ENCODE measurements at places on chromosomes 11 and 22.

- DNase-seq: no peak
These were observed 8.3 kb downstream of the SSH3 start for GRCh38 chr11:67311556-67312082.

DNA sequence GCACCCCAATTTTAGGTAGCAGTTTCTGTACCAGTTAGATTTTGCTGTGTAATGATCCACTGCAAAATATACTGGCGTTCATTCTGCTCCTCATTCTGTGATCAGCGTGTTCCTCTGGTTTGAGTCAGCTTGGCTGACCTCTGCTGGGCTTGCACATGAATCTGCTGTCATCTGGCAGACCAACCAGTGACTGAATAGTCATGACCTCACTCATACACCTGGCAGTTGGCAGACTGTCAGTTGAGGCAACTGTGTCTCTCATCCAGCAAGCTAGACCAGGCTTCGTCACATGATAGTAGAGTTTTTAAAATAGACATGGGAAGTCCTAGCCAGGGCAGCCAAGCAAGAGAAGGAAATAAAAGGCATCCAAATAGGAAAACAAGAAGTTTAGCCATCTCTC, 316.3 kb upstream of the LARGE1 start:
- no peak for DNase-seq

DNA sequence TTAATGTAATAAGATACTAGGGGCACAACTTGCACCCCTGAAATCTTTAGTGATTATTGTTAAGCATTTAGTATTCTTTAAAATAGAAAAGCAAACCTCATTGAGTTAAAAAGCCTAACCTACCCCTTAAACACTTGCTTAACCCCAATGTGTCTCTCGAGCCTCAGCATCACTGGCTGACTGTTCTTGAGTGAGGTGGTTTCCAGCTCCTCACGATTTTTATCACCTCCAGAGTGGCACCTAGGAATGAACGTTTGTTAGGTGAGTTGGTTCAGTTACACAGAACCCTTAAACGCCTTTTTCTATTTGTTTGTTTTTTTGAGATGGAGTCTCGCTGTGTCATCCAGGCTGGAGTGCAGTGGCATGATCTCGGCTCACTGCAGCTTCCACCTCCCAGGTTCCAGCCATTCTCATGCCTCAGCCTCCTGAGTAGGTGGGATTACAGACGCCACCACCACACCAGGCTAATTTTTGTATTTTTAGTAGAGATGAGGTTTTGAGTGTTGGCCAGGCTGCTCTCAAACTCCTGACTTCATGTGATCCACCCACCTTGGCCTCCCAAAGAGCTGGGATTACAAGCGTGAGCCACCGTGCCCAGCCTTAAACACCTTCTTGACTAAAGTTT, 13.7 kb downstream of the YWHAH start:
- DNase-seq: no peak

GRCh38 chr11:108915666-108916065, 250.8 kb downstream of the DDX10 start:
- no peak for DNase-seq

DNA sequence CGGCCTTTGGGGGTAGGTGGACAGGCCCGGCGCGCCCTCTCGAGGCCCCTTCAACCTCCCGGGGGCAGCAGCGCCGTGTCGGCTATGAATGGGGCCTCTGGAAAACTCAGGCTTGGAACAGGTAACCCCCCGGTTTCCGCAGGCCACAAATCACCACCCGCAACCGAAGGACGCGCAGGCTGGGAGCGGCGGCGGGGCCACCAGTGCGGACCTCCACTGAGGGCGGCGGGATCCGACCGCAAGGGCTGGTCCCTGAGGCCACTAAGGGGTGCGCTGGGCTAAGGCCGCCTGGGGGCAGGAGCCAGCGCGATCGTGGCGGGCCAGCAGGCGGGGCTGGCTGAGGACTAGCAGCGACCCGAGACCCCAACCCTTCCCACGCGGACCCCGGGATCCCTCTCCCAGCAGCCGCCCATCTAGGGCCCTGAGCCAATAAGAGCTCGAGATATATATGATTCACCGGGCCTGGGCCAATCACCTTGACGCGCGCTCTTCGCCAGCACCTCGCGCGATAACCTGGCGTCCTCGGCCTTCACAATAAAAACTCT, 609 bp upstream of the ATF4 start:
- DNase-seq: peak; percentile 100

DNA sequence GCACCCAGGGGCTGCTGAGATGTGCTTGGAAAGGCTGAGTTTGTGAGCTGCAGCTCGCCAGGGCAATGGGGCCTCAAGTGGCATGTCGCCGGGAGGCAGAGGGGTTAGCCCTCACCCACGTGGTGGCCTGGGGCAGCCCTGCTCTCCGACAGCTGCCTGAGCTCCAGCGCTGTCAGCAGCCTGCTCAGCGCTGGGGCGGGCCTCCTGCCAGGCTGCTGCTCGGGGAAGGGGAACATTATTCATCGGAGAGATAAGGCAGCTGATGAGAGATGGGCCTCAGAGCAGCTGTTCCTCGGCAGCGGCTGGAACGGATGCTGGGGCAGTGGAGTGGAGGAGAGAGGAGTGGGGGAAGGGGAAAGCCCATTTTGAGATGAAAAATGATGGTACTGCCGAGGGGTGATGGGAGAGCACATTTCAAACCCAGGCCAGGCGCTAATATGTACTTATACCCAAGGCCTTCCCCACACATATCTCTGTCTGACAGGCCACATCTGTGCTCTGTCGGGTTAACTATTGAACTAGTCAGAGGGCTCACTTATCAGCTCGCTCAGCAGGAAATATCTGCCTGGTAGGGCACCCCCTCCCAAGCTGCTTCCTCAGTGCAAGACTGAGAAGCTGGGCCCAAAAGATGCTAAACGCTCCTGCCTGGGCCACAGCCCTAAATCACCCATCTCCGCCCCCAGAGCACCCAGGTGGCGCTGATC, 79.5 kb downstream of the TIMP3 start:
- DNase-seq: peak; percentile 68

- peak; percentile 49 for DNase-seq
These were observed at the start of gene RASGRP2 for GRCh38 chr11:64743591-64744543. TSS of gene RASGRP2 (minus strand) at chr11:64744142. CDS start at chr11:64742866, 1,276 bp downstream.

- no peak for DNase-seq
These were observed 805.5 kb upstream of the ARHGAP42 start for GRCh38 chr11:99881610-99882009.

DNA sequence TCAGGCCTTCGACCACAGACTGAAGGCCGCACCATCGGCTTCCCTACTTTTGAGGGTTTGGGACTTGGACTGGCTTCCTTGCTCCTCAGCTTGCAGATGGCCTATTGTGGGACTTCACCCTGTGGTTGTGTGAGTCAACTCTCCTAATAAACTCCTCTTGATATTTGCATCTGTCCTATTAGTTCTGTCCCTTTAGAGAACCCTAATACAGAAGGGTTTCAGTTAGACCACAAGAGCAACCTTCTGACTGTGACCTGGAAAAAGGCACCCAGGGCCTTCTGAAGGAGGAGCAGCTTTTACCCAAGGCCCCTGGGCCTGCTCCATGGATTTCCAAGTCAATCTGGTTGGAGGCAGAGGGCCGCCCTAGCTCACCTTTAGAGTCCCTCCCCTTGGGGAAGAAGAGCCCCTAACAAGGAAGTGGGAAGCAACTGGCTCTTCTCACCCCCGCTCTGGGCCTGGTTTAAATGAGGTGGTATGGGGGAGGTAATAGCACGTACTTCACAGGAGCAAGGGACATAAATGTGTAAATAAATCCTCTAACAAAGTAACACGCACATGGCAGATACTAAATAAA, 11.2 kb upstream of the CHST1 start:
- no peak for DNase-seq

- no peak for DNase-seq
These were observed 18.9 kb downstream of the TANGO2 start for GRCh38 chr22:20039683-20040325.

DNA sequence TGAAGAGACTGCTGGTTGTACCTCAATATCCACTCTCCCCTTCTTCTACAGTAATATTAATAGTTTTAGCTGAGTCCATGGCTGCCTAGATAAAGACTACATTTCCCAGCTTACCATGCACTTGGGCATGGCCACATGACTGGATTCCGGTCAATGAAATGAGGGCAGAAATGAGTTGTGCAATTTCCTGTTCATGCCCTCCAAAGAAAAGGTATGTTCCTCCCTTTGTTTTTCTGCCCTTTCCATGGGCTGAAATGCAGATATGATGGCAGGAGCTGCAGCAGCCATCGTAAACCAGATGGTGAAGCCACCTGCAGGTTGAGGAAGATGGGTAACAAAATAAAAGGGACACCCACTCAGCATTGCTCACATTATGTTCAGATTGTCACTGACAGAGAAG, 15.3 kb upstream of the ELFN2 start:
- DNase-seq: peak; percentile 38

DNA sequence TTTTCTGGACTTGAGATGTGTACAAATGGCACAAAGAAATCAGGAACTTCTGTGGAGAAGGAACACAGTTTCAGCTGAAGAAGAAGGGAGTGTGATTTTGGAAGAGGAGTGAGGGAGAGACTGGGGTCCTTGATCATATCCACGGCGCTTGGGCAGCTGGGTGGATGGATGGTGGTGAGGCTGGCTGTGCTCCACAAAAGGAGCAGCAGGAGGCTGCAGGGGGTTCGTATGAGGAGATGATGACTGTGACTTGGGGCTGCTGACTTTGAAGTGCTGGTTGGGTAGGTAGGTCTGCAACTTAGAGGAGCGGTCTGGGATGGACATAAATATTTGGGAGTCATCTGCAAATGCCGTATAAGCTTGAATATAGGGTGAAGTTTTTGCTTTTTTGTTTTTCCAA, 1.3 kb upstream of the DCHS1 start:
- DNase-seq: no peak

DNA sequence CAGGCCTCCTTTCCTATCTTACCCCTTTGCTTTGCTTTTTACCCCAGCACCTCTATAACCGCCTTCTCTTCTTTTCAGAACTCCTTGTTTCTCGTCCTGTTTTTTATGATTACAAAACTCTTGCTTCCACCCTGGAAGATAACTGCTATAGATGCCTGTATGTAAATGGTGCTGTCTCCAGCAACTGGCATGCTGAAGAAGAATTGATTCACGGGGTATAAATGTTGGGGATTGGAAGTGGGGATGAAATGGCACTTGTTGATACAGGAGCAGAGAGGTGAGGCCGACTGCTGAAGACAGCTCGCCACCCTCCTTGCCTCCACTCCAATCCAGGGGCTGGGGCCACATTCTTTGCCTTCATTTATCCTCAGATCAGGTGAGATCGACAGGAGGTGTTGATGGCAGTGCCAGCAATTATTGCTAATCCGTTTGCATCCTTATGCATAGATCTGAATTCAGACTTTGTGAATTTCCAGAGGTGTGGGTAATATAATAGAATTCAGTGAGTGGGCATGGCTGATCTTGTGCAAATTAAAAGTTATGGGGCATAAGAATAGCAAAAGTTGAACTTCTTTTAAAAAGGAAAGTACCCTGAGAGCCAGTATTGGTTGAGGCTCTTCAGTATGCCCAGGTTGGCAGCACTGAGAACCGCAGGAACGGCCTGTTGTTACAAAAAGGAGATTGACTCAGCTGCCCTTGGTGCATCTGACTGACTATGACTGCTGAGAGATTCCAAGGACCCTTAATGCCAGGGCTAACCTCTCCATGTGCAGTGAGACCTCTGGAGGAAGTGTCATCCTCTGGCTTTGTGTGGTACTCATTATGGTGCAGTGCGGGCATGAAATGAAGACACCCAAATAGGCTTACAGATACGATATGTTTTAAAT, 5.3 kb downstream of the NEAT1 start:
- peak; percentile 72 for DNase-seq

DNA sequence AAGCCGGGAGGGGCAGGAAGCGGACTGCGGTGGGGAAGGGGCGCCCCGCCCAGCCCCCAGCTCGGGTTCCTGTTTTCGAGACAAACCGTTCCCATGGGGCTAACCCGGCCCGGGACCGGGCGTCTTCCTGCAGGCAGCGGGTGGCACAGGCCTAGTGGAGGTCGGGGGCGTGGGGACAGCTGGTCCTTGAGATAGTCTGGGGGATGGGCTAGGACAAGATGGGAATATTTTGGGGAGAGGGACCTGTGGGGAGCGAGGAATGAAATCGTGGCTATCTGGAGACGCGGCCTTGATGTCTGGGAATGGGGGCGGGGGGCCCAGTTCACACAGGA, 1.2 kb upstream of the RASGRP2 start:
- DNase-seq: peak; percentile 26

- DNase-seq: peak; percentile 73
These were observed 14.3 kb downstream of the PISD start for GRCh38 chr22:31647523-31648320.

DNA sequence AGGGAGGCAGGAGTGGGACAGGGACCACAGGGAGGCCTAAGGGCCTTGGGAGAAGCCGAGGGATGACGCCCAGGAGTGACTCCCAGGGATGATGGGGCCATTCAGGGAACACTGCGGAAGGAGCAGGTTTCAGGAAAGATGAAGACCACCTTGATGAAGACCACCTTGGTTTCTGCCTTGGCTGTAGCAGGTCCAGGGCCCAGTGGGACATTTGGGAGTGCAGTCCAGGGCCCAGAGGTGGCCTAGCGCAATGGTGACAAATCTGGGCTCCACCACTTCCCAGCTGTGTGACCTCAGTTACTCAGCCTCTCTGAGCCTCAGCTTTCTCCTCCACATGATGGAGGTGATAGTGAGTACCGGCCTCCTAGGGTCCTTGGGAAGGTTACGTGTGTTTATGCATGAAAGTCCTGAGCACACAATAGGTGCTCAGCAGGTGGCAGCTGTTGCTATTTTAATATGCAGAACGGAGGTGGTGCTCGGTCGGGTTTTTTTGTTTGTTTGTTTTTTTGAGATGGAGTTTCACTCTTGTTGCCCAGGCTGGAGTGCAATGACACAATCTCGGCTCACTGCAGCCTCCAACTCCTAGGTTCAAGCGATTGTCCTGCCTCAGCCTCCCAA, 770 bp downstream of the TSGA10IP start:
- DNase-seq: no peak

DNA sequence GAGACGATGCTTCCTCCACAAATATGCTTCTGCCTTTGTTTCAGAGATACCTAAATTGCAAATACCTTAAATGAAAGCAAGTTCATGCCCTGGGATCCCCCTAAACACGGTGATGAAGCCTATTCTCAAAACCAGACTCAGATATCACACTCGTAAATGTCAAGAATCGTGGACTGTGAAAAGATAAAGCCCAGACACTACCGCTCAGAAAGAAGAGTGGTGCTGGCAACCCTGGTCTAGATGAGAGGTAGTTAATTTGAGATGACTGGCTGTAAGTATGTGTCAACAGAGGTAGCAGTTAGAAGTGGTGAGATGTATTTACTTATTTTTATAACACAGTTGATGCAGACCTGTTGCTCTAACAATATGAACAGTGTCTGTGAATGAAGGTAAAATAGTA, 2.5 kb downstream of the OVCH2 start:
- DNase-seq: no peak

DNA sequence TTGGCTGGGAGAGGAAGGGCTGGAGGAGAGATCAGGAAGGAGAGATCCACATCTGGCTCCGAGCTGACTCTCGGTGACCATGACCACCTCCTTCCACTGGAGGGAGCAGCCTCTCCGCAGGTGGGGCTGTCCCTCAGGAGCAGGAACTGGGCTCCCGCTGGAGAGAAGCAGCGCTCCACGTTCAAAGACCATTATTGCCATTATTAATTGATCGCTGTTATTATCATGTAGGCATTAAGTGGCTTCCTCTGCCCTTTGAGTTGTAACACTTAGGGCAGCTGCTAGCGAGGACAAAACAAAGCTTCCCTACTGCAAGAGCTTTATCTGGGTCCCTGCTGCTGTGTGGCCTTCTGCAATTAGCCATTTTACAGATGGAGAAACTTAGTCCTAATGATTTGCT, 251.9 kb downstream of the ST3GAL4 start:
- peak; percentile 88 for DNase-seq

All from astrocyte of the hippocampus (primary cell).